ELR (cell line): ENCODE measurements at places on chromosomes 4 and X.
A peak's percentile ranks its signal among the peaks of the same experiment; 100 is the strongest.

DNA sequence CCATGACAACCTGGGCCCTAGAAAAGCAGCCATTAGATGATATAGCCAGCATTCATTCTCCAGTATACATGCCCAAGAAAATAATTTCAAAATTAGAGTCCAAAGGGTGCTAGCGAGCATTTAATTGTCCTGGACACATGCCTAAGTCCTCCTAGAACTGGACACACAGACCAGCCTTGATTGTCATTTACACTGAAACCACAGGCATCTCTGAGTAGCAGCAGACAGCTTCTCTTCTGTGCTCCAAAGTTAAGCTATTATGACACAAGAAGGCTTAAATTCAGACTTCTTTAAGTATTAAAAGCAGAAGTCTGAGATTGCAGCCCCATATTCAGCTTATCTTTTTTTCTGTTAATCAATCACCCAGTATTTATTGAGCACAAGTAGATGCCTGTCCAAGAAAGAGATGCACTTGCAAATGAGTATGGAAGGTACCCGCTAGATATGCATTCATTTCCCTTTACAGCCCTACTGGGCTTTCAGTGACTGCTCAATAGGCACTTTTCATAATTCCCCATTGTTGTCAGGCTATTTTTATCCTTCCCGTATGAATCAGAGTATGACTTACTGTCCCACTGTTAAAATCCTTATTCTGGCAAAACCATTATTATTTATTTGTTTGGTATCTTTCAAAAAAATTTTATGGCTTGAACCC, 374.1 kb downstream of the FBXW7 start:
- DNase-seq = peak; percentile 25

DNA sequence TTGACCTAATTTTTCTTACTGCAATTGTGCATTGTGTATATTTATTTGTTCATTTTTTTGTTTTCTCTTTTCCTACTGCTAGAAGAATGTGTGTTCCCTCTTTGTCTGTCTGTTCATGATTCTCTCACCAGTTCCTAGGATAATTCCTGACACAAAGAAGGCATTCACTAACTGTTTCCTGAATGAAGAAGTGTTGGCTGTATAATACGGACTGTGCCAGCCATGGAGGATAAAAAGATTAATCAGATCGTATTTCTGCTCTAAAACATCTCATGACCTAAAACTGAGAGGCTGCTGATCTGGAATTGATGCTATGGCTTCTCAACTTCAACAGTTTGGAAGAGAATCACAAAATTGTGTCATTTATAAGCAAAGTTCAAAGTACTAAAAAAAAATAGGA, 563.1 kb upstream of the FRG1 start:
- no peak for DNase-seq

- DNase-seq = peak; percentile 32
Measured at GRCh38 chrX:47648376-47648775, 2.0 kb downstream of the ELK1 start.

DNA sequence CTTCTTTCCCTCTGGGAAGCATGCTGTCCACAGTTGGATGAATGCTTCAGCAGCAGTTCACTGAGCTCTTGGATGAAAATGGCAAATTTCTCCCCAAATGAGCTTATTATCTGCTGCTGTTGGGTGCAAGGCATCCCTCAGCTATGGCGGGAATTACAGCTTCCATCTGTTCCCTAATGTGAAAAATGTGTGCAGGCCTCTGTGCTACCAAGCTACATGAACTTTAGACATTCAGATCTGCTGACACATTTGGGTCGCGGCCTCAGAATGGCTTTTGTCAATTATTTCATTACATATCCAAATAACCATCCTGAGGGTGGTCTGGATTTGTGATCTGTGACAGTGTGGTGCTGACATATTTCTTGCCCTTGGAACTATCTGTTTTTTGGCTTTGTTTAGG, 119.5 kb upstream of the SCML1 start:
- no peak for DNase-seq

- no peak for DNase-seq
Measured at GRCh38 chrX:56802921-56803849, 74.1 kb downstream of the NBDY start.

DNA sequence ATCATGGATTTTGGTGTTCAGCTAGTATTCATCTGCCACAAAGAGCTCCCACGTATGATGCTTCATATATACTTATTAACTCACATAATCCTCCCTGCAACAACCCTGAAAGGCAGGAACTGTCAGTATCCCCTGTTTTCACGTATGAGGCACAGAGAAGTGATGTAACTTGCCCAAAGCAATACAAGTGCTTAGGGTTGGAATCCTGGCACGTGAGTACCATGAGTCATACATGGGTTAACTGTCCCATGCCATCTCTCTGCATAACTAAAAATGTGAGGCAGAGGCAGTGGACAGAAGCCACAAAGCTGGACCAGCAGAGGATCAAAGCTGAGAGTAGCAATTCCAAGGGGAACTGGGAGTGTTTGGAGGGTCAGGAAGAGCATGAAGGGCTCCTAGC, 35.7 kb upstream of the EGFL6 start:
- DNase-seq = peak; percentile 67
